ENCODE measurements at places on chromosomes 7 and 10.
A peak's percentile ranks its signal among the peaks of the same experiment; 100 is the strongest.

GRCh38 chr10:80090121-80090520 is 11.7 kb downstream of the TMEM254 start:
- no peak for DNase-seq

- no peak for DNase-seq
Observed at GRCh38 chr7:74212661-74213060, 2.9 kb downstream of the LAT2 start.

DNA sequence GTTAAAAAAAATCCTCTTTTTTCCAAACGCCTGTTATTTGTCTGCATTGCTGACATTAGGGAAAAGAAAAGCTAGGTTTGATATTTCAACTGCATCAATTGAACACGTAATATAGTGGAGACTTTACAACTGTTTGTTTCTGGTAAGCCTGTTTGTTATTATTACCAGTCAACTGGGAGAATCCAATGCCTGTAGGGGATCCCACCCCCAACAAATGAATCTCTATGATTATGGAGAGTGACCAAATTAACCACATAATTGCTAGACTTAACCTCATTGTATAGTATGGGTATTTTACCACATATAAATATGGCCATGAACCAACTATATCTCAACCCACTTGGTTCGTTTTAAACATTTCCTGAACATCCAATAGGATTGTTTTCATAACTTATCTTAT is 216.1 kb downstream of the TWIST1 start:
- no peak for DNase-seq

- DNase-seq = no peak
Observed at GRCh38 chr7:115911465-115911864, 119.1 kb downstream of the TFEC start.

DNA sequence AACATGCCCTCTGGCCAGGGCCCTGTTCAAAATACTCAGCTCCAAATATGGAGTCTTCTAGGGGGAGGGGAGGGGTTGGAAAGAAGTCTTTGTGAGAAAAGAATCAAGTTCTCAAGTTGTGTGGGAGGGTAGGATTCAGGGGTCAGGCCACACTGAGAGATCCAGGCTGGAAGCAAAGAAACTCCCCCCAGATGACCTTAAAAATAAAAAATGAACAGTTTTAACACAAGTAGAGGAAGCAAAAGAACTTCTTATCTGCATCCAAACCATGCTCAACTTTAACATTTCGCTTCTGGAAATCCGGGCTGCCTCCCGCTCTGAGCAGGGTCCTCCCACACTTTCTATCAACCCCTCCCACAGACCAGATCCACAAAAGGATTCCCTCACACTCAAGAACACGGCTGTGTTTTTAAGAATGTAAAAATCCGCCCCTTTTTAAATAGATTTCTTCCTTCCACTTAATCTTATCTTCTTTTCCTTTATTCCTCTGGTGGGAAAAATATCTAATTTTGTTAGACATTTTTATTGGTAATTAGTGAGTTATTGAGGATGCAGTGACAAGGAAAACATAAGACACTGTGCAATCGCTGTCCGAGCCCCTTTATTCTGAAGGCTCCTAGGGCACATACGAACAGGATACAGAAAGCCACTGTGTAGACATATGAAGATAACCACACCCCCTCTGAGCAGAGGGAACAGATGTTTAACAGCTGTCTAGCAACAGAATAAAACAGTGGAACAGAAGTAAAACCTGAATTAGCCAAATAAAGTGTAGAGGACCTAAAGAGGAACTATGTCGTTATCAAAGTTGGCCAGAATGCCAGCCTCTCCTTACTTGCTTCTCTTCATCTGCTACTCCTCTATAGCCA is 43.8 kb downstream of the CYTH3 start:
- no peak for DNase-seq

- no peak for DNase-seq
Observed at GRCh38 chr10:60549686-60550085, 160.0 kb upstream of the ANK3 start.

GRCh38 chr10:80463868-80464267 is 9.8 kb downstream of the TSPAN14 start:
- no peak for DNase-seq

DNA sequence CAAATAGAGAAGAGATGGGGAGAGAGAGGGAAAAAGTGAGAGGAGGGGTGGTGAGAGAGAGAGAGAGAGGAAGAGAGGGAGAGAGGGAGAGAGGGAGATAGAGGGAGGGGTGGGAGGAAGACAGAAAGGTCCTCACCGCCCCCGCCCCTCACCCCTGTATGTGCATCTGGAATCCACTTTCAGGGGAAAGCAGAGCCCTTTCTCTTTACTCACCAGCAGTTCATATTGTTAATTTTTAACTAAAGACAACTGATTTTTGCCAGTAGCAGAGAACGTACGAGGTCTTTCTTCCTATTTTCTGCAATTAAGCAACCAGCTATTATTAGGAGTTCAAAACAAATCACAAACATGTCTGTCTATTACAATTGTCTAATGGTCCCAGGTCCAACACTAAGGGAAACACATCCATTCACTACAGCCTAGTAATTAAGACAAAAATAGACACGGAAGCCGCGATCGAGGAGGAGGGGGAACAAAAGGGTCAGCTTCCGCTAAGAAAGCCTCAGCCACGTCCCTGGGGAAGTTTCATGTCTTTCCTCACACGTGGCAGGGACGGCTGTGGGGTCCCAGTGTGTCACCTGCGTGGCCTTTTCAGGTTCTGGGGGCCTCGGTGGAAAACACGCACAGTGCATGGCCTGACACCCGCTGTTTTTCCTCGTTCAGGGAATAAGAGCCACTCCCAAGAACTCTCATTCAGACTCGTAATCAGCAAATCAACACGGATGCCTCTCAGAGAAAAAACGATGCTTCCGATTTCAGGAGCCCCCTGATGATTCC is 572.0 kb downstream of the PTPRN2 start:
- no peak for DNase-seq

GRCh38 chr7:39265641-39266591 is 288.2 kb downstream of the POU6F2 start:
- DNase-seq = no peak

DNA sequence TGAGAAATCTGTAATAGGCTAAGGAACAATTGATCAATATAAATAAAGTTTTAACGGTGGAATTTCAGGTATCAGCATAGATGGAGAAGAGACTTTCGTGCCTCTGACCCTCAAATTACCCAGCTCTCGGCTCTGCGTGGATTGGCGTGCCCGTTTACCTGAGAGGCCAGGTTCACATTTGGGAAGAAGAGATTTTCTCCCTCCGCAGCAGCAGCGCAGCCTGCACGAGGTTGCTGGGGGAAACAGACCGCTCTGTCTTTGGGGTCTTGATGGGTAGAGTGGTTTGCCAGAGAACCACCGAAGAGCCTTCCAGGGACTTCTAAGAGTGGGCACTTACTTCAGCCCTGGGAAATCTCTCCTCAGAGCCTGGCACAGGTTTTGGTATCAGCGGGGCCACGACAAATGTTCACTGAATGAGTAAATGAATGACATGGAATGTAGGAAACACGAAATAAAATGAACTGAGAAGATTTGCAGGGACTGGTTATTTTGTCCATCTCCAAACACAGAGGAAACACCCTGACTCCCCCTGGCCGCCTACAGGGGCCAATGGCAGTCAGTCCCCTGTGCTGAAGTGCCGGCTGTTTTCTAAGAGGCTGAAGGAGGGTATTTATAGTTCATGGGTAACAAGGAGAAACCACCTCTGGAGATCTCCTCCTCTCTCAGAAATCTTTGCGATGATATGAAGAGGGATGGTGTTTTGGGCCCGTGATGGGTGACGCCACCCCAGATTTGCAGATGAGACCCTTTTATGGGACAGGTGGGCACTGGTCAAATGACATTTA is 338.5 kb downstream of the ADARB2 start:
- DNase-seq = no peak

- no peak for DNase-seq
Observed at GRCh38 chr10:100812978-100813377, 67.6 kb downstream of the PAX2 start.

DNA sequence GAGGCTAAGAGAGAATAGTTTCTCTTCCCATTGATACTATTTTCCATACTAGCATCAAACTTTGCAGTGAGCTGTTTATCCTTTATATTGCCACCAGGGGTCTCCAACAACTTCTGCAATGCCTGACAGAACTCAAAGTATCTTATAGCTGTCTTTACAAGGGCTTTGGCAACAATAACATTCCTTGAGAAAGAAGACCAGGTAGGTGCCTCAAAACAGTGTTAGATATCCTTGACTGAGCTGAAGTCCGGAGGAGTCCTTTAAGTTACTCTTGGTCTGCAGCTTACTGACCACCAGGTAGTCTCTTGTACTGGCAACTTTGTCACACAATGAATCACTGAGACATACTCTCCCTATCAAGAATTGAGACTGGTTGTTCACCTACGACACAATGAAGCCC is 30.0 kb upstream of the TES start:
- DNase-seq = no peak

GRCh38 chr7:85230623-85231022 is 43.8 kb upstream of the SEMA3D start:
- no peak for DNase-seq

DNA sequence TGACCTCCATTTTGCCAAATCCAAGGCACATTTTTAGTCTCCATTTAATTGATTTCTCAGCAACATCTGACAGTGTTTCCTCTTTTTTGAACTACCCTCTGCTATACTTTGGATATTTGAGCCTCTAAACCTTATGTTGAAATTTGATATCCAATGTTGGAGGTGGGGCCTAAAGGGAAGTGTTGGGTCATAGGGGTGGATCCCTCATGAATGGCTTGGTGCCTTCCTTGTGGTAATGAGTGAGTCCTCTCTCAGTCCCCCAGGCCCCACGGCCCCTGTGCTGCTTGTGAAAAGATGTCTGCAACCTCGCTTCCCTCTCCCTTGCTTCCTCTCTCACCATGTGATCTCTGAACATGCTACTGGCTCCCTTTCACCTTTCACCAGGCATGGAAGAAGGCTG is 96.8 kb upstream of the DGKB start:
- DNase-seq = no peak

GRCh38 chr10:63703113-63703670 is 182.0 kb downstream of the REEP3 start:
- no peak for DNase-seq

DNA sequence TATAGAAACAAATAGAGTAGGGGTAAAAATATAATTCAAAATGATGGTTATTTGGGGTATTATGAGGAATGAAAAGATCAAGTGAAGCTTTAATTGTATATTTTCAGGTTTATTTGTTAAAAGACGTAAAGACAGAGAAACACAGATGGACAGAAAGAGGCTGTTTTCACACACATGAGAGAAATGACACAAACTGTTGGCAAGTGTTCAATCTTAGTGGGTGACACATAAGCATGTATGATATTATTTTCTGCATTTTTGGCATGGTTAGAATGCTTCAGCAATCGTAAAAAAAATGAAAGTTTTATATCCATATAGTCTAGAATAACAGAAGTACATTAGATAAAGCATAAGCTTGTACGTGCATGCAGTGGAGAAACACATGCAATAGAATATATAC is 464.4 kb upstream of the AKR1E2 start:
- no peak for DNase-seq

- DNase-seq = no peak
Observed at GRCh38 chr7:106112972-106113421, 885 bp upstream of the SYPL1 start.

GRCh38 chr7:45684910-45685618 is 110.9 kb downstream of the ADCY1 start:
- DNase-seq = no peak

GRCh38 chr10:42783181-42783549 is 570 bp downstream of the BMS1 start:
- no peak for DNase-seq

- no peak for DNase-seq
Observed at GRCh38 chr10:77297393-77297739, 340.2 kb downstream of the KCNMA1 start.

- no peak for DNase-seq
Observed at GRCh38 chr10:53904506-53905241, 896.4 kb downstream of the PCDH15 start.

DNA sequence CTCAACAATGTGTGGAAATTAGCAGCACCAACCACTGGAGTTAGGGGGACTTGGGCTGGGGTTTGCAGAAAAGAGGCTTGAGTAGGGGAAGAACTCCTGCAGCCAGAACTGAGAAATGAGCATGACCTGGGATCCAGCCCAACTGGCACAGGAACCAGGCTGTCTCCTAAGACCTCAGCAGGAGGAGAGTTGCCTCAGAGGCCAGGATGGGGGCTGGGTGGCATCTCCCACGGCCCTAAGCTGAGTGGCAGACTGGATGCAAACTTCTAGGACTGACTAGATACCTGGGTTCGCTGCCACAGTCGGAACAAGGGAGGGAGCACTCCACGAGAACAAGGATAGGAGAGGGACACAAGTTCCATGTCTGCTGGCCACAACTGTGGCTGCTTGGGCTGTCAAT is 62.6 kb downstream of the RNF32 start:
- peak; percentile 19 for DNase-seq

GRCh38 chr7:96061844-96062243 is 260.1 kb downstream of the SLC25A13 start:
- no peak for DNase-seq

DNA sequence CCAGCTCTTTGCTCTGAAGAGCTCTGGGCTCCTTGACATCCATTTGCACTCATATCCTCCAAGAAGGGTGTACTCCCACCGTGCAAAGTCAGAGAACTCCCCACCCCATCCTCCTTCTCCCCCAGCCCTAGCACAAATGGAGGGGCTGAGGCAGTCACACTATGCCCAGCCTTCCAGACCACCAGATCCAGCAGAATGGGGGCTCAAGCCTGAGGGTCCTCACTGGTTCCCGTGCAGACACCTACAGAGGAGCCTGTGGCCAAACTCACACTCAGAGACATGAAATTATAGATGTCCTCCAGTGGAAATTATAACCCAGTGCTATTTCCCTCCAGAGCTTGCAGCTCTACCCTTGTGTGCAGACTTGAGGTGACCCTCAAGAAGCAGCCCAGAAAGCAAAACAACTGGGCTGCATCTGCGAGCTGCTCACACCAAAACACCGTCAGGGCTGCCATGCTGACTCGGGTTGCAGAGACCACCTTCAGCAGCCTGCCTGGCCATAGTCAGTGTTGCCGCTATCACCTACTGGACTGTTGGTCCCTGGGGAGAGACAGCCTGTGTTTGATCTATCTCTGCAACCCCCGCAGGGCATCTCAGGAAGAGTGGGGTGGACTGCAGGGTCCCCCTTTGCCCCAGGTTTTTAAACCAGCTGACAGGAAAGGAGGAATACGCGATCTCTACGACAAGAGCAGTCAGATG is 7.4 kb downstream of the ZNF488 start:
- no peak for DNase-seq

All from left ventricle myocardium inferior (tissue), 1 donor.